ENCODE measurements at places on chromosomes 4 and X.

GRCh38 chr4:157887316-157887715, 285.5 kb downstream of the GASK1B start:
- DNase-seq, result no peak

GRCh38 chrX:19886883-19887531, 393 bp downstream of the SH3KBP1 start:
- no peak for DNase-seq

DNA sequence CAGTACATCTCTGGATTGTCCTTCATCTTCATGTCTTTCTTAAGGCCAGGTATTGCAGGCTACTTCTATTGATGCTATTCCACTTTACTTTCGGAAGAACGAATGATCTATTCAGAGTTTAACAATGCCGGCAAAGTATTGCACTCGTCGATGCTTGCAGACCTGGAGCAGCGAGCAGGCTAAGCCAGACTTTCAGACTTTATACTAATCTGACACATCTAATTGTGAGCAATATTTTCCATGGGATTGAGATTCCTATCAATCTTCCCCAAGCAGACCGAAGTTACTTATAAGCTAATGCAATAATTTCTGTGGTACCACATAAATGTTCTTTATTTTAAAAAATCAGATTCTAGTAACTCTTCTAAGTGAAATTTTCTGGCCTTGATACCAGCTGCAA, 1.6 kb downstream of the EMCN start:
- DNase-seq, result no peak

DNA sequence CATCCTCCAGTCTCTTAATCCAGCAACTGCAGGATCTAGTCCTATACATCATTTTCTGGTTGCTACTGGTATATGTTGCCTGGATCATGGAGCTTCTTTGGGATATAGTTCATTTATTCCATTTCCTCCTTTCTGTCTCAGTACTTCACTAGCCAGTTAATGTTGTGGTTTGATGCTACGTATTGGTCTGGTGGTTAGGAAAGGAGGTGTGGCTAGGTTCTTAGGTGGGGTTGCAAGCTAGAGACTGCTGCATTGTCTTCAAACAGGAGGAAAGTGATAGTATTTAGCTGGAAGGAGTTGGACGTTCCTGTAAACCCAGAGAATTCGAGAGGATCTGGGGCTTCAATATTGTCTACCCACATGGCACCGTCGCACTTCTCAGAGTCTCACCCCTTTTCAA, 129.5 kb downstream of the SNCA start:
- DNase-seq, result no peak

DNA sequence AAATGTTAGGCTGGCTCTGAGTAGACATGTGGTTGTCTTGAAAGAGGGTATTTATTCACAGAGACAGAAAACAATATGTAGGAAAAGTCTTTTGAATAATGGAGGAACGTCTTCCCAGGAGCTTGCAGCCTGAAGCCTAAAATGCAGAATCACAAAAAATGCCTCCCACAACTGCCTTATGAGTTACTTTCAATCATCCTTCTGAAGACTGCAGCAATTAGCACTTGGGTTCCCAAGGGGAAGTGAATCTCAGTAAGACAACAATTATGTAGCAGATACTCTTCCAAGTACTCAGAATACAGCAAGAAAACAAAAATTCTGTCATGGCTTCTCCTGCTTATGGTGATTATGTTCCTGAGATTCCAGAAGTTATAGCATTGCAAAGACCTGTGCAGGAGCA, 166.6 kb upstream of the TBL1X start:
- DNase-seq, result no peak
